T-helper 17 cell (primary cell): ENCODE measurements at places on chromosomes 5 and 9. TPM values are rescaled to one million over a fixed set of nuclear protein-coding genes. Genes with fewer than 3 reads are reported as not detected.

The HRH2 gene
- total RNA-seq = 2.8 TPM

- no peak for DNase-seq
These were observed 70.9 kb downstream of the GAPVD1 start for GRCh38 chr9:125332527-125332926.

DNA sequence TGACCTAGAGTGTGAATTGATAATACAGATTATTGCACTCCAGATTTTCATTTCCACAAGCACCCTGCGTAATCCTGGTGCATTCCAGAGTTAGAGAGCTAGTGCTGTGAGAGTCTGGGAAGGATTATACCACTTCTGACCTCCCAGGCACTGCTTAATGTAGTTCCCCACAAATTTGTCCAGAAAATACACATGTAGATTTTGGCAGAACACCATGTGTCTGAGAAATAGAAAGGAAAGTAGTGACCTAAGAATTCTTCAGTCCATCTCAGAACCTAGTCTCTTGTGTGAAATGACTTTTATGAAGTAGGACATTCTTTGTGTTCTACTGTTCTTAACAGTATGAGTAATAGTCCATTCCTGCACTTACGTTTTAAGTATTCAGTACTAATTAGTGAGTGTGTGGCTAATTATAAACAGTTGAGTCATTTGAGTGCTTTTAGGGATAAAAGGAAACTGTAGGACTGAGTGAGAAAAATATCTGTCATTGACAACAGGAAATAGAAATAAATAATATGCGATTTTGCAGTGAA lies 27.8 kb upstream of the PTPDC1 start:
- no peak for DNase-seq

DNA sequence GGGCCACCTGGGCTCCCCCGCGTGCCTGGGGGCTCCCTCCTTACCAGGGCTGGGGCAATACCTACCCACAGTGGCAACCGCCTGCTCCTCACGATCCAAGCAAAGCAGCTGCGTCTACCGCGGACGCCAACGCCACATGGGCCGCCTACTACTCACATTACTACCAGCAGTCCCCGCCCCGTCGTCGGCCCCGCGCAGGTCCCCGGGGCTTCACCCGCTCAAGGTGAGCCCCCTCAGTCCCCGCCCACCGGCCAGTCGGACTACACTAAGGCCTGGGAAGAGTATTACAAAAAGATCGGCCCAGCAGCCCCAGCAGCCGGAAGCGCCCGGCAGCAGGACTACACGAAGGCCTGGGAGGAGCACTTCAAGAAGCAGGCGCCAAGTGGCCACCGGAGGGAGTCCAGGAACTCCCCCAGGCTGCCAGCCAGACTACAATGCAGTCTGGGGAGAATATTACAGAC lies 106.0 kb upstream of the MTAP start:
- no peak for DNase-seq

GRCh38 chr5:179981636-179982035 lies 73.9 kb upstream of the TBC1D9B start:
- no peak for DNase-seq

DNA sequence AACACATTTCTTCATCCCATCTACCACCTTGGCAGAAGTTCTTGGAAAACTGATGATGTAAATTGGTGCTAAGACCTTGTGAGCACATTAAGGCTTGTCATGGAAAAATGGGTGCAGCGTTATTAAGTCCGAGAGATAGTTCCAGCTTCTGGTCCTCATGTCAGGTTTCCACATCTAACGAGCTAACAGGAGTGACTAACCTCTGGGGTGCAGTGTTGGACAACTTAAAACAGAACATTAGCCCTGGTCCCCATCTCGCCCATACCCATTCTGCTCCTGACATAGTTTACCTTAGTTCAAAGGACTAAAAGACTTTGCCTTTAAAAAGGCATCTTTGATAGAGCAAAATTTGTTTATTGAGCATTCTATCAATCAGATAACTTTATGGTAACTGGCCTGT lies 128.0 kb downstream of the SLC1A3 start:
- DNase-seq = no peak

The CDO1 gene
- not detected for total RNA-seq

DNA sequence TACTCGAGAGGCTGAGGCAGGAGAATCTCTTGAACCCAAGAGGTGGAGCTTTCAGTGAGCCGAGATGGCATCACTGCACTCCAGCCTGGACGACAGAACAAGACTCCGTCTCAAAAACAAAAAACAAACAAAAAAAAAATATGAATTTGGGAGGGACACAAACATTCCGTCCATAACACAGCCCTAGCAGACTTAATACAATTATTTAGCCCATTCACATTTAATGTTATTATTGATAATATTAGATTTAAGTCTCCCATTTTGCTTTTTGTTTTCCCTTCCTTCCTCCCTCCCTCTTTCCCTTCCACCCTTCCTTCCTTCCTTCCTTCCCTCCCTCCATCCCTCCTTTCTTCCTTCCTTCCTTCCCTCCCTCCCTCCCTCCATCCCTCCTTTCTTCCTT lies 4.6 kb upstream of the CCNI2 start:
- DNase-seq = no peak

- no peak for DNase-seq
These were observed 37.6 kb downstream of the NACC2 start for GRCh38 chr9:136057236-136058081.
